ENCODE measurements at places on chromosomes 5 and 9. TPM values are rescaled to one million over a fixed set of nuclear protein-coding genes. Genes with fewer than 3 reads are reported as not detected.
A peak's percentile ranks its signal among the peaks of the same experiment; 100 is the strongest.

DNA sequence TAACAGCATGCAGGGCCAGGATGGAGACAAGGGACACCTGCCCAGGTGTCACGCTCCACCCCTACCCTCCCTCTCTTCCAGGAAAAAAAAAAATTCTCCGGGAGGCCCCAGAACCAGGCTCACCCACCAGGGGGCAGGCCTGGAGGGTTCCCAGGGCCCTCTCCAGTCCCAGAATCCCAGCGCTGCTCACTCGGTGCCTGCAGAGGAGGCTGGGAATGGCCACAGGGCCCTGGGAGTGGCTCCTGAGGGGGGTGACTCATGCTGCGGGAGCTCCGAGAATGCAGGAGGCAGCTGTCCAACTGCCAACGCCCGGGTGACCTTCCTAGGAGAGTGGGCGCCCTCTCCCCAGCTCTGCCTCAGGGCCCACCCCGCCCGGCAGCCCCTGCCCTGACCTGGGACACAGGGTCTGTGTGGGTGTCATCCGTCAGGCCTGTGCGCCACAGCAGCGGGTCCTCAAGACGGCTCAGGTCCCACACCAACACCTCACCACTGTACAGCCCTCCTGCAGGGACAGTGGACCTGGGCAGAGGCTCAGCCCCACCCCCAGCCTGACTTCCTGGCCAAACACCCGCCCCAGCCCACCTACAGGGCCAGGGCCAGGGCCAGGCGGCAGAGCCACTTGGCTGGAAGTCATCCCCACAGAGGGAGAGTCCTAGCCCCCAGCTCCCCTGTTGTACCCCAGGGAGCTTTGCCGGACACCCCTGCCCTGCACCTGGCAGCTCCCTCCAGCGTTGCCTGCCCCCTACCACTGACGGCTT lies 21.2 kb downstream of the DYNC2I2 start:
- peak; percentile 92 for DNase-seq

DNA sequence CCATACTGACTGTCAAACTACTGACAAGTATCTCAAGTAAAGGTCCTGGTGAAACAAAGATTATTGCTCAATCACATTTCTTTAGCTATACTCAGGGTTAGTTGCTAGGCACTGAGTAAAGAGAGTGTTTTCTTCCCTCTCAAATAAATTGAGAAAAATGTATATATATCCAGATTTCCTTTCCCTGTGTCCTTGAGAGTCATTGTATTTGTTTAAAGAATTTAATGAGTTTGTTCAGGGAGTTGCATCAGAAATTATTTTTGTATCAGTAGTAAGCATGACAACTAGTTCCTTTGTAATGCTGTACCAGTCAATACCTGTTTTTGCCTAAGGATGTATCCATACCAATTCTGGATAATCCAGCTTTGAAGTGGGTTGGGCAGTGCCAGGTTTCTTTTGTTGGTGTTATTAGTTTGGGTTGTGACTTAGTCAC lies 3.2 kb upstream of the ANKHD1 start:
- peak; percentile 20 for DNase-seq

GRCh38 chr5:131812371-131813160 lies 15.7 kb upstream of the FNIP1 start:
- DNase-seq = no peak

GRCh38 chr9:27499451-27499850 lies 24.6 kb upstream of the IFNK start:
- DNase-seq = no peak

DNA sequence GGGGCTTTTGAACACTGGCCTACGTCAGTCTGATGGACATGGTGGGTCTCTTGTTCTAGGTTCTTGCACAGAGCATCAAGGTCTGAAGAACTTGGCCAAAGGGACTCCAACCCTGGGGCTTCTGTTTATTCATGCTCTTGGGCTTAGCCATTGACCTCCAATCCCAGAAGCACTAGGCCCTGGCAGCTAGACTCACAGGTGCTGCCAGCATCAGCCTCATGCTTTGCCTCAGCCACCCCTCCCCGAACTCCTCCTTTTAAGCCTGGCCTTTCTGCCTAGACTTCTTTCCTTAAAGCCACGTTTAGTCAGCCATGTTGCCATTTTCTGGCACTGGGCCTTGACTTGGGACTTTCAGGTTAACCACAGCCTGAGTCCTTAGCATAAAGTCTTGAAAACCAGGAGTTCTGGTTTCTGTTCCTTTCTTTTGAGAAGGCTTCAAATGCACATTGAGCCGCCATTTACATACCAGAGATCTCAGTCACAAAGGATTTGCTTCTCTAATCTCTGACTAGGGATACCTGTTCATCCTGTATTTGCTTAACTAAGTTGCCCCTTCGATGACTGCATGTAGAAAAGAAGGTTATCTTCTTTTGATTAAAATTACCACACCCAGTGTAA lies 54.7 kb downstream of the ANGPTL2 start:
- no peak for DNase-seq

GRCh38 chr5:172166030-172166826 lies 21.8 kb downstream of the STK10 start:
- no peak for DNase-seq

GRCh38 chr5:116885825-116886224 lies 311.2 kb upstream of the SEMA6A start:
- no peak for DNase-seq

DNA sequence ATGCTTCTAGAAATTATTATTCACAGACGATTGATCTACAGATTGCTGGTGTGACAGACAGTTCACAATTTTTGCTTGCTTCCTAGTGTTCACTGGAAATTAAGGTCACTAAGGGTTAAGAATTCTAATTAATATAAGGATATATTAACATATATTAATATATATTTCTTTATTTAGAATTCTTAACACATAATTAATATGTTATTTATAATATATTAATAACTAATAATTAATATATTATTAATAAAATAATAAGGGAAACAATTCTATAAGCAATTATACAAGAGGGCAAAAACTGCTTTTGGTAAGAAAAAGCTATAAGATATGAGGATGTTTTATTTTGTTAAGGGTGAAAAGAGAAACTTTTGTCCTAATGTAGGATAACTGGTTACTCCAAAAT lies 56.3 kb downstream of the PDE6A start:
- no peak for DNase-seq

GRCh38 chr5:106545325-106545724 lies 1125.4 kb downstream of the EFNA5 start:
- no peak for DNase-seq

GRCh38 chr5:19988457-19988856 lies 457 bp upstream of the CDH18 start:
- no peak for DNase-seq

DNA sequence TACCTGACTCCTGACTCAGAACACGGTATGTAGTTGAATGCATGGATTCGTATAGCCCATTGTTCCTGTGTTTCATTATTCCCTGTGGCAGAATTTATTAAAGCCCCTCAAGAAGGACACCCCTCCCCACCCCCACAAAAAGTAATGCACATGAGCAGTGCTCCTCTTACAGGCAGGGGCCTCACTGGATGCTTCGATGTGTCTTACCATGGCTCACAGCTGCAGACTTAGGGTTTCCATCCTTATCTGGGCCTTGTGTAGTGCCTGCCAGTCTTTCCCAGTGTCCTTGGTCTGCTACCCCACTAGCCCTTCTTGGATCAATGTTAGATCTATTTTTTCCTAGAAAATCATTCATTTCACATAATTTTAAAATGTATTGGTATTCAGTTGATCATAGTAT lies 14.9 kb downstream of the EXOSC3 start:
- DNase-seq = no peak

GRCh38 chr9:129404621-129405020 lies 216.3 kb downstream of the C9orf50 start:
- DNase-seq = no peak

DNA sequence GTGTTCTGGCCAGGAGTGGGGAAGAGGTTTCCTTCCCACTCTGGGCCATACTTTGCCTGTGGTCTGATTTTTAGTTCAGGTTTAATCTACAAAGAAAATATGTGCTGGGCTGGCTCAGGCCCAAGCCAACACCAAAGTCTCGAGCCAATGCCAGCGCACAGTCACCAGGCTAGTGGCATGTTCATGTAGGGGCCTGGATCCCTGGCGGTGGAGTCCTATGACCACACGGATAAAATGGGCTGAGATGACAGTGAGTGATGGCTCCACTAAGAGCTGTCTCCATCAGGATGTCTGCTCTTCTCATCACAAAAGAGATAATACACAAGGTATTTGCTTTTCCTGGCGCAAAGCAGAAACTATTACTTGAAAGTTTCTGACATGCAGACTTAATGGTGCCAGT lies 92.9 kb upstream of the PTPN3 start:
- no peak for DNase-seq

GRCh38 chr5:130526708-130527107 lies 622.4 kb downstream of the CHSY3 start:
- no peak for DNase-seq

DNA sequence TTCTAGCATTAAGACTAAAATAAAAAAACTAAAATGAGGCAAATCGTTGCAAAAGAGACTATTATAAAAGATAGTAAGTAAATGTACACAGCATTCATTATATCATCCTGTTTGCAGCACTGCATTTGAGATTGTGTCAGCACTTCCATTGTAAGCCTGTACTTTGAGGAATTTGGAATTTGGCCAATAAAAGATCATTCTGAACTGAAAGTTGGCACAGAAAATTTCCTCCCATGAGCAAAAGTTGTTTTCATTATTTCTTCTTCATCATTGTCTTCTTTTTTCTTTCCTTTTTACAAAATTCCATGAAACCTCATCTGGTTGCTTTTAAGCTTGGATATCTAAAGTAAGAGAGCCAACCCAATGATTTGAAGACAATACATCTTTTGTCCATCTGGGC lies 199.3 kb upstream of the ADAMTSL1 start:
- no peak for DNase-seq

GRCh38 chr9:81598811-81599210 lies 90.5 kb downstream of the TLE1 start:
- no peak for DNase-seq

DNA sequence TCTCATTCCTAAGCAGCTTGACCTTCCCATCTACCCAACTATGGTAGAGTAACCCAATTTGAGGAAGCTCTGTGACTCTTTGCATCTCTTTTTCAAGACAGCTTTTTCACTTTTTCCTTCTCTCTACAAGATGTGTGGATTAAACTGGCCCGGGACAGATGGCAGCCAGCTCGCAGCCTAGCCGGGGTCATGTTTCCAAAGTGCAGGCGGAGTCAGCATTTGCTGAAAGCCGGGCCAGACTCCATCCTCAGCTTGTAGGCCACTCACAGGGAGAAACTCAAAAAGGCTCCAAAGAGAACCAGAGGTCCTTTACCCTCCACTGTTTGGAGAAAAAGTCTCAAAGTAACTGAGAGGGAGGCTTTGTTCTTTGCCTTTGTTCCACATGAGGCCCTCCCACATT lies 286.8 kb upstream of the PANK3 start:
- DNase-seq = no peak

GRCh38 chr9:109139851-109140250 lies 20.1 kb upstream of the TMEM245 start:
- DNase-seq = no peak

DNA sequence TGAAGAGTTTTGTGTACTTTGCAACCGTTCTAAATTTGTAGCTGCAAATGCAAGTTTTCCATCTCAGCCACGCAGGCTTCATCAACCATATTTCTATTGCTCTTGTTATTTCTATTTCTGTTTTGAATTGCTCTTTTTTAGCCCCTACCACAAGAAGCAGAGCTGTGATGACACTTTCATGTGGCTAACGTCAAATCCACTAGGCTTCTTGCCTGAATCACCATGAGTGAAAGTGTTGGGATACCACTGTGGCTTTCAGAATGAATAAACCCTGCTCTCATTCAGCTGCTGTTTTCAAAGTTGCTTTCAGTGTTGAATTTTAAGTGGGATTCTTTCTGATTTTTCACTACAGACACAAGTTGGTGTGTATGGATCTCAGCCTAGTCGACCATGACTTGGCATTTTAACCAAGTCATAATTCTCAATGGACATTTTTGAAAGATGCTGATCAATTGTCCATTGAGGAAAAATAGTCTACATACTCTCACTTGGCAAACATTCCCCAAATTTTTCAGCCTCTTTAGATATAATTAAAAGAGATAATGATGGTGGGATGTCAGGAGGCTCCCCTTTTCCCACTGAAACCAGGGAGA lies 41.0 kb upstream of the MTAP start:
- DNase-seq = no peak

DNA sequence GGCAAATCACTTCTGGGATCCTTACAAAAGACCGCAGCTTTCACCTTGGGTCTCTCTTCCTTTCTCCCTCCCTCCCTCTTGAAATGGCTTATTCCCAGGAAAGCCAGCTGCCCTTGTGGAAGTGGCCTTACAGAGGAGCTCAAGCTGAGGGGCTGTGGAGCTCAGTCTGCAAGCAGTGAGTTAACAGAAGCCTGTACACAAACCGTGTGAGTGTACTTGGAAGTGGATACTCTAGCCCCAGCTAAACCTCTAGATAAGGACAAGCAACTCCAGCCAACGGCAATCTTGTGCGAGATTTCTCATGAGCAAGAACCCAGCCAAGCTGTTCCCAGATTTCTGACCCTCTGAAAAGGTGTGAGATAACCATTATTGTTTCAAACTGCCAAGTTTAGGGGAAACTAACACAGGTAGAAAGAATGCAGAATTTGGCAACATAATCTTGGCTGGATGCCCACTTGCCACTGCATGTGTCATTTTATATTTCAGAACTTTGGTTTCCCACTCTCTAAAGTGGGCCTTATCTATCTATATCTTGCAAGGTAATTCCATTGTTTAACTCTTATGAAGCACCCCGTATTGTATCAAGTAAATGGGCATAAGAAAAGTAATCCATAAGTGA lies 85.6 kb downstream of the CDH18 start:
- DNase-seq = no peak

DNA sequence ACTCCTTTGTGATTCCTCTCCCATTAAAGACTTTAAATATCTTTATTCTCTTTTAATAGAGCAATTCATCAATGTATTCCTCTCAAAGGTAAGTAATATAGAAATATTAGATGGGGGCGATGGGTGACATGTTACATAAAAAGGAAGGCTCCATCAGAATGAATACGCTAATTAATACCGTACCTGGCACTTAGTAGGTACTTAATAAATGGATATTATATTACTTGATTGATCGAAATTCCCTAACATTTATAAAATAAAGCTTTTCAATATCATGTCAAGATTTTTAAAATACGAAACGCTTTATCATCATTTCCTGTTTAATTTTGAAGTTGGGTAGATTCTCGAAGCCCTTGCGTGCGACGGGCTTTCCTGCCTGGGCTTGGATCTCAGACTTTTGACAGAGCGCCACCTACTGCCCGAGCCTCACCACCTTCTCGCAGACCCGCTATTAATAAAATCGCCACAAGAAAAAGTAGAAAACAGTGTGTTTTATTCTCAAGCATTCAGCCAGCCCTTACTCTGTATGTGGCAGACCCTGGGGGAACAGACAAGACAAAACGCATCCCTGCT lies 99.4 kb downstream of the C5orf15 start:
- peak; percentile 21 for DNase-seq

GRCh38 chr9:131986089-131986488 lies 93.6 kb downstream of the MED27 start:
- no peak for DNase-seq

The LTC4S gene
- 0.35 TPM for total RNA-seq

The EPB41L4B gene
- 25.7 TPM for total RNA-seq

The PPIC gene
- 9.9 TPM for total RNA-seq

The LHX6 gene
- total RNA-seq = 1.3 TPM

The MACIR gene
- 5.5 TPM for total RNA-seq

The SH3TC2 gene
- total RNA-seq = 0.71 TPM

The CATSPER3 gene
- total RNA-seq = 0.33 TPM

The GMCL2 gene
- not detected for total RNA-seq

The ASTN2 gene
- total RNA-seq = 13.5 TPM

Data from HepG2 (cell line).